ENCODE measurements at places on chromosomes 13 and 19.

DNA sequence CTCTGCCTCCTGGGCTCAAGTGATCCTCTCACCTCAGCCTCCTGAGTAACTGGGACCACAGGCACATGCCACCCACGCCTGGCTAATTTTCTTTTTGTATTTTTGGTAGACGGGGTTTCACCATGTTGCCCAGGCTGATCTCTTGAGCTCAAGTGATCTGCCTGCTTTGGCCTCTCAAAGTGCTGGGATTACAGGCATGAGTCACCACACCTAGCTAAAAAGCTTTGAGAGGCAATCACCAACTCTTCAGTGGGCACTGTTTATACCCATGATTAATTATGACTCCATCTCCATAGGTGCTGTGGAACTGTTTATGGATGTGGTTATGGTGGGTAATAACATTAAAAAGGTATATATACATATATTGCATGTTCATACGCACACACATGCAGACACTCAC lies 7.5 kb upstream of the RBM26 start:
- no peak for DNase-seq

GRCh38 chr13:32902029-32902780 lies 114.0 kb upstream of the KL start:
- no peak for DNase-seq

- peak; percentile 72 for DNase-seq
Measured at GRCh38 chr19:18674616-18675015, 8.9 kb upstream of the CRTC1 start.

DNA sequence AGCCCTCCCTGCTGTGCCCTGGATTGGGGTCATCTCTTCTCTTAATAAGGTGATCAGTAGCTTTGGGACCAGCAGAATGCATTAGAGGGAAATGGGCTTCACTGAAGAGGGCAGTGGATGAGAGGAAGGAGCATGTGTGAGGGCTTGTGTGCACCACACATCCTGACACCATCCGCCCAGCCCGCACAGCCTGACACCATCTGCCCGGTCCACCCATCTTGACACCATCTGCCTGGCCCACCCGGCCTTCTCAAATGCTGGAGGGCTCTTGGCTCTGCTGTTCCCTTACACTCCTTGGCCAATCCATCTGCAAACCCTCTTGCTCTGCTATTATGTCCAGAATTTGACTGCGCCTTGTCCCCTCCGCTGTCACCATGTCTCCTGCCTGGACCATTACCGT lies 41.8 kb downstream of the BICRA start:
- no peak for DNase-seq

DNA sequence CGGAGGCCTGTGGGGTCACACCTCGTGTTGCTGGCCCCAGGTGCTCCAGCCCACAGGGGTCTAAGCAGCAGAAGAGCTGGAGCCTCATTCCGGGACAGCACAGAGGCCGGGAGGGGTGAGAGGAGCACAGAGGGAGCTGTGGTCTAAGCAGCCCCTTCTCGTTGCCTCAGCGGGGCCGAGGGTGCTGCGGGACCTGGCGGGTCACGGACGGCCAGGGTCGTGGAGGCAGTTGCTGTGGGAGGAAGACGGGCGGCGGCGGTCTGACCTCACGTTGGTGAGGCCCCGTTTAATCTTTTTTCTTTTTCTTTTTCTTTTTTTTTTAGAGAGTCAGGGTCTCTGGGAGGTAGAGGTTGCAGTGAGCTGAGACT lies 21.7 kb downstream of the PIAS4 start:
- no peak for DNase-seq

- peak; percentile 66 for DNase-seq
Measured at GRCh38 chr19:48568345-48568886, 16.4 kb downstream of the SULT2B1 start.

- DNase-seq = no peak
Measured at GRCh38 chr13:33125821-33126570, 109.8 kb downstream of the KL start.

- DNase-seq = no peak
Measured at GRCh38 chr13:99724633-99725517, 223.6 kb downstream of the TM9SF2 start.

DNA sequence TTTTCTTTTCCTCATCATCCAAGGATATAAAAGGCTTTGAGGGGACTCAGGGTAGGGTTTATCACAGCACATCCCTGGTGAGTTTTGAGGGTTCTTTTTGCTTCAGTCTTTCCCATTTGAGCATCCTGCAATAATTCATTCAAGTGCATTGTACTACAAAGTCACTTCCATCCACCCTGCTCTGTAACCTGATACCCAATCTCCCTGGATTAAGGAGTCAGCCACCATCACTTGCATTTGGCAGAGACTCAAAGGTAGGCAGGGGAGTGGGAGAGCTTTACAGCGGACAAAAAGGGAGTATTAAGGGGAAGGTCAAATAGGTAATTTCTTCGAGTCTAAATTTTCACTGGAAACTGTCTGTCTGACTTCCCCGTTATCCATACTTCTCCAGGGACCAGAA lies 216.1 kb upstream of the TMTC4 start:
- DNase-seq = no peak

- no peak for DNase-seq
Measured at GRCh38 chr19:45643927-45644771, 5.0 kb upstream of the EML2 start.

- DNase-seq = no peak
Measured at GRCh38 chr19:10473192-10473591, 30.0 kb downstream of the KEAP1 start.

- peak; percentile 95 for DNase-seq
Measured at GRCh38 chr19:6737873-6738786, 750 bp upstream of the GPR108 start.

- no peak for DNase-seq
Measured at GRCh38 chr13:86684402-86684801, 885.2 kb upstream of the SLITRK6 start.

GRCh38 chr13:40023595-40024203 lies 368.2 kb downstream of the COG6 start:
- DNase-seq = no peak

GRCh38 chr13:28655561-28655960 lies 3.4 kb upstream of the POMP start:
- no peak for DNase-seq

DNA sequence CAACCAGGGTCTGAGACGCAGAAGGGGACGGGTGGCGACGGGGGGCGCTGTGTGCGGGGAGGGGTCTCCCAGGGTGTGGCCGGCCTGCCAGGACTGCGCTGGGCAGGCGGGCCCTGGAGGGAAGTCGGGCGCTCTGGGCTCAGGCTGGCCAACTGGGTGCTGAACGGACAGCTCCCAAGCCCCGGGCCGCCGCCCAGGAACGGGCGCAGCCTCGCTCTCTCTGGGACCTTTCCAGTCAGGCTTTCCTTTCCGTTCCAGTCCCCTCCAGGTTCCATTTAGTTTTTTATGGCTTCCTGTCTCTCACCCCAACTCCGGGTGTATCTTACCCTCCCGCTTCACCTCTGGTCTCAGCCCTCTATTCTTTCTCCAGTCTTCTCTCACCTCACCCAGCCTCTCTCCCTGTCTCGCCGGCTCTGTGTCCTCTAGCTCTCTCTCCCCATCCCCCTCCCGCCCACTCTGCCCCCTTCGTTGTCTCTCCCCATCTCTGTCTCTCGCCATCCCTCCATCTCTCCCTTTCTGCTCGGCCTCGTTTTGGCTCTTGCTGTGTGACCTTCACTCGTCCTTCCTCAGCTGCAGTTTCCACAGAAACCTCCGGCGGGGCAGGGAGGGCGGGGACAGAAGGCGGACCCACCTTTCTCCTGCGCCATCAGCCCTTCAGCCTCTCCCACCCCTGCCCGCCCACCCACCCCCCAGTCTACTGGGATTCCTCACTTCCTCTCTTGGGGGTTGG lies 3.3 kb upstream of the ATP1A3 start:
- DNase-seq = no peak

DNA sequence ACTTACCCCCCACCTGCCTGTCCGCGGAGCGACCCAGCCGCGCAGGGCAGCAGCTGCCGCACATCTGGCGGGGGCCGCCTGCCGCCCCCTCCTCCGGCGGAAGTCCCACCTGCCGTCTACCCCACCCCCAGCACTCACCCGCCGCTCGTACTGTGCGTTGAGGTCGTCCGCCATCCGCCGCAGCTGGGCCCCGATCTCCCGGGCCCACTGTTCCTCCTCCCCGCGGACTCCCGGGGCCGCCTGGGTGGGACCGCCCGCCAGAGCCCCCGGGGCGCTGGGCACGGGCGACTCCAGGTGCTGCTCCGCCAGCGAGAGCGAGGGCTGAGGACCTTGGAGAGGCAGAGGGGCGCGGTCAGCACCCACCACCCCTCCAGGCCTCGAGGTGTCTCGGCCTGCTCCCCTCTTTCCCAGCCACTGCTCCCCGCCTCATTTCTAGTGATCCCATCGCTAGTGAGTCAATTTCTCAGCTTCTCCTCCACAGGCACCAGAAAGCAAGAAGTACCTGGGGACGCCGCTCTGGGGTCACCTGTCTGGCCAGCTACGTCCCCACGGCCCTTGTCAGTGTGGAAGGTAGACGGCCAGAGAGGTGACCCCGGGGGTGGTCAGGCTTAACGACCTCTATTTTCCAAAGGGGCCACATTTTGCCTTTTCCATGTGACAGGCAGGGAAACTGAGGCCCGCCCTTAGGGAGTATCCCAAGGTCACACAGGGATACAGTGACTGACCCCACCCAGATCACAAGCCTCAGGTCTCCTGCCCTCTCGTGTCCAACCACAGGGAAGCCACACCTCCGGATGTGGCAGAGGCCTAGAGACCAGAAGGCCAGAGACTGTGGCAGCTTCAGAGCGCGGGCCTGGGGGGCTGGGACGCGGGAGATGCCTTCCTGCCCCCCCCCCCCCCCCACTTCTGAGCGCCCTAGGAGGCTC lies 4.3 kb downstream of the BBC3 start:
- DNase-seq = no peak

GRCh38 chr19:36072081-36072480 lies 17.4 kb downstream of the WDR62 start:
- DNase-seq = no peak

DNA sequence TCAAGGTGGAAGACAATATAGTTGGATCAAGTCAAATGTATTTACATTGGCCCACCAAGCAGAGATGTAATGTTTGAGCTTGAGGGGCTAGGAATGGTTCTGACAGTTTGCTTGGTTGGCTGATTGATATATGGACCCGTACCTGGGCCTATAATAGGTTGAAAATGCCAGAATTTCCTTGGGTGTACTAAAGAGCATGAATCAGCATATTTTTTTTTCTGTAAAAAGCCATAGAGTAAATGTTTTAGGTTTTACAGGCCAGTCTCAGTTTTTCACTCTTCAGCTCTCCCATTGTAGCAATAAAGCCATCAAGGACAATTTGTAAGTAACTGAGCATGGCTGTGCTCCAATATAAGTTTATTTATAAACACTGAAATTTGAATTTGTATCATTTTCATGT lies 26.9 kb downstream of the FXYD5 start:
- no peak for DNase-seq

DNA sequence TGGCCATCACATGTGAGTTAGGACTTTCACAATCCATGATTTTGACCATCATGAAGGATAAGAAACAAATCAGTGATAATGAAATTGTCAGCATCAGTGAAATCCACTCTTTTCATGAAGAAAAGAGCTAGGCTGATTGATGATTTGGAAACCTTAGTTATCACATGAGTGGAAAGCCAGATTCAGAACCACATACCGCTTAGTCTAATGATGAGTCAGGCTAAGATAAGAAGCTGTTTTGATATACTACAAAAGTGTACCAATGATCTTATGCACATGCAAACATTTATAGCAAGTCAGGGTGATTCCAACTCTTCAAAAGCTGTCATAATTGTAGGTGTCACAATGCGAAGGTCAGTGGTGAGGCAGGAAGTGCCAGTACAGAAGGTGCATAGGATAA lies 519.3 kb downstream of the GPC6 start:
- no peak for DNase-seq

DNA sequence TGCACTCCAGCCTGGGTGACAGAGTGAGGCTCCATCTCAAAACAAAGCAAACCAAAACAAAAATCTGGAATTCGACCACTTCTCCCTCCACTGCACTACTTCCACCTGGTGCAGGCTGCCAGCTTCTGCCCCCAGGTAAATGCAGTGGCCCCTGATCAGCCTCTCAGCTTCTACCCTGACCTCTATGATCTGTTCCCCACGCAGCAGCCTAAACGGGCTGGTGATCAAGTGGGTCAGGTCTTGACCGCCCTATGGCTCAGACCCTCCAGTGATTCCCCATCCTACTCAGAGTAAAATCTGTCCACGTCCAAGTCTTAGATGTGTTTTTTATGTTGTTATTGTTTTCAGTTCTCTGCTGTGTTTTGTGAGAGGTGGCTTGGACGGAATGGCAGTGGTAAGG lies 163.9 kb downstream of the KCTD15 start:
- DNase-seq = no peak

- DNase-seq = no peak
Measured at GRCh38 chr13:37177125-37177524, 71.7 kb upstream of the CSNK1A1L start.

DNA sequence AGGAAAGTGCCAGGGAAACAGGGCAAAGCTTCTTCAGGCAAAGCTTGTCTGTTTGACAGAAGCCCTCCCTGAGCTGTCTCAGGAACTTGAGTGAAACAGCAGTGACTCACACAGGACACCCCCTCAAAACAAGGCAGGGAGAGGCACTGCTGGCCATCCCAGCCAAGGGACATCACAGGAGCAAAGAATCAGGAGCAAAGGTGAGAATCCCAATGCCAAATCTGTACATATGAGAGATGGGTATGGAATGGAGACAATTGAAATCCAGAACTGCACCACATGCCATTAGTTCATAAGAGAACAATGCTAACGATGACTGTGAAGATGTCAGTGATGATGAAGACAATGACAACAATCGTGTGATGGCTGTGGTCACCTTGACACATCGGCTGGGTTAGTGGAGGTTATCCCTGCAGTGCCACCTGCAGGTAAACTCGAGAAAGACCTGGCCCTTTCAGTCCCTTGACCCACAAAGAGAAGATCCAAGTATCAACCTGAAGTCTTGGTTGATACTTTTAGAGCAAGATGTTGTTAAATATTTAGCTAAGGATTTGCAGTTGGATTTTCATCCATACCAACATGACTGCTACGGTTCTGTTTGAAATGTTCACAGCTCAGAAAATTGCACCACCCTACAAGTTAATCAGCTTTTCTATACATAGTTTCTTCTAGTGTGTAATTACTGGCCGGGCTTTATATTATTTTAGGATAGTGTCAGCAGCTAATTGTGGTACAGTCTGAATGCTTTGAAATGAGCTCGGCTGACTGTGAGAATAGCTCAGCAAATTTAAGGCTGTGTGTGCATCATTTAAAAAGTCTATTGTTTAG lies 42.0 kb upstream of the IPO5 start:
- DNase-seq = no peak
